Fibroblast of pulmonary artery (primary cell): ENCODE measurements at places on chromosomes 3 and 15.

DNA sequence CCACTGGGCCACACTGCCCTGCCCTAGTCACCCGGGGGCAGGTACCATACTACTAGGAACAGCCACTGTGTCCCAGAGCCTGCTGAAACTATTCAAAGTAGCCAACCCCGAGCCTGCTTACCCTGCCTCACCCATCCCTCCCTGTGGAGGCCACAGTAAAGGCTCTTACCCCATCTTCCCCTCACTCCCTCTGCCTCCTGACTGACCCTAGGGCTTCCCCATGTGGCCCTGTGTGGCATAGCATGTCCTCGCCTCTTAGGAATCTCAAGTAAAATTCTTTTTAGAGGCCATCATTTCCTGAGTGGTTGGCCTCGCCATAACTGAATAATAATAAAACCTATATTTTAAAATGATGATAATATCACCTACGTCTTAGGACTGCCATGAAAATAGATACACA, 112.2 kb upstream of the SLC6A11 start:
- DNase-seq: peak; percentile 16

DNA sequence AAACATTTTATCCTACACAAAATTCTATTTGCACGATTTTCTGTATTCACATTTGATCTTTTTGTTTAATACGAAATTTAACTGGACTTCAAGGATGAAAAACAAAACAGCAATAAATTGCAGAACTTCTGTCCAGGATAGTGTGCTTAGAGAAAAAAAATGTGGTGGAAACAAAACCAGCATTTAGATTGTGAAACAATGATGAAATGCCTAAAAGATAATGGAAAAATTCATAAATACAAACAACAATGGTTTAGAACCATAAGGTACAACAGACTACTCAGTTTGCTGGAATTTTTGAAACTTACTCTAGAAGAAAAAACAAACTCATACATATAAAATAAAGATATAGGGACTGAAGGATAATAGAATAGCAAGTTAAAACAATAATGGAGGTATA, 234.0 kb downstream of the BCHE start:
- no peak for DNase-seq

GRCh38 chr3:9340472-9340902, 22.4 kb upstream of the THUMPD3 start:
- peak; percentile 49 for DNase-seq

DNA sequence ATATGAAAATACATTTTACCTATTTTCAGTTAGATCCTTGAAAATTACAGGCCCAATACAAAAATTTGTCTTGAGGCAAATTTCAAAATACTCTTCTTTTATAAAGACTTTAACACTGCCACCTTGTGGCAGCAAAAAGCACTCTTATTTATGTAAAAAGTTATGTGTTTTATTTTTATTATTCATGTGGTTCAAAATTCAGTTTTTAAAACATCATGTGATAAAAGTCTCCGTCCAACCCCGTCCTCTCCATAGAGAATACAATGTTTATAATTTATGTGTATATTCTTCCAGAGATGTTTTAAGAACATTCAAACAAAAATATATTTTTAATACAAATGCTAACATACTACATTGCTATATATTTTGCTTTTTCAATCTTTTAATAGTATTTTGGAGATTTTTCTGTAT, 36.9 kb upstream of the TRIM59 start:
- DNase-seq: peak; percentile 69

- DNase-seq: peak; percentile 85
Measured at GRCh38 chr3:78255403-78255802, 1215.5 kb downstream of the ROBO2 start.

- DNase-seq: no peak
Measured at GRCh38 chr15:101171954-101172353, 79.9 kb downstream of the CHSY1 start.

- DNase-seq: no peak
Measured at GRCh38 chr3:57500506-57500905, 43.6 kb downstream of the DNAH12 start.

GRCh38 chr3:112247900-112248299, 46.1 kb downstream of the SLC9C1 start:
- DNase-seq: no peak

DNA sequence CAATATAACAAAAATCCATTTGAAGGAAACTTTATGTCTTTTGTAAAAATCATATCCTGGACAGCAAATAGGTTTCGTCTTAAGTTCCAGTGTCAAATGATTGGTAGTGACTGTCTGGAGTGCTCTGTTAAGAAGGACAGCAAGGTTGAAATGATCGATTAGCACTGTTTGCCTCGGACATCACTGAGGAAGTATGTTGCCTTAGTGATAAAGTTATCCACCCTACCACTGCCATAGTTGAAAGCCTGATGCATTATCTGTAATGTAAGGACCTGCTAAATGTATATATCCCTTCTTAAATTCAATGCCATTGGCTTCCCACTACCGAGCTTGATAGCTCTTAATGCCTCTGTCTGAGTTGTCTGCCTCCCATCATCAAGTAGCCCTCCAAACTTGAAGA, 70.0 kb downstream of the CFAP20DC start:
- no peak for DNase-seq

DNA sequence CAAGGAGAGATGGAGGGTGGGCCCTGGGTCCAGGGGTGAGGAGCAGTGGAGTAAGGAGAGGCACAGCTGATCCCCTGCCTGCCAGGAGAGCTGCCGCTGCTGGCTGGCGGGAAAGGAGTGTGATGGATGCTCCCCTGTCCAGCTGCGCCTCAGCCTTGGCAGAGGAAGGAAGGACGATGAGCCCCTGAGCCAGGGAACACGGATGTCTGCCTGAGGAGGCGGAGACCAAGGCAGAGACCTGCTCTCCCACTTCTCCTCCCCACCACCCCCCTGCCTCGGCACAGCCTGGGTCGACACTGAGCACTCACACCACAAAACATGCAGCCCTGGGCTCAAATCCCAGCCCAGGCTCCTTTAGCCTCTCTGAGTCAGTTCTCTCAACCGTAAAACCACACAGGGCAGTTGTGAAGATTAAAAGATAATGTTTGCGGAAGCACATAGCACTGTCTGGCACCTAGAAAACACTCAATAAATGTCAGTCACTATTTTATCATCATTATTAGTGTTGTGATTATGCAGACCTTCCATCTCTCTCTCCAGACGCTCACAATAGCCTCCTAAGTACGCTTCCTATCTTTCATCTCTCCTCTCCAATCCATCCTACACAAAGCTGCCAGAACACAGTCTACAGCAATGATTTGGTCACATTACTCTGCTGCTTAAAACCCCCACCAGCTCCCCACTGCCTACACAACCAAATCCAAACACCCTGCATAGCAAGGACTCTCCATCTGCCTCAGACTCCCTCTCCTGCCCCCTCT, 52.2 kb downstream of the SEMA5B start:
- peak; percentile 16 for DNase-seq

- DNase-seq: no peak
Measured at GRCh38 chr3:120280566-120280965, 4.5 kb downstream of the GPR156 start.

- peak; percentile 80 for DNase-seq
Measured at GRCh38 chr3:172315401-172316091, 132.7 kb downstream of the GHSR start.

DNA sequence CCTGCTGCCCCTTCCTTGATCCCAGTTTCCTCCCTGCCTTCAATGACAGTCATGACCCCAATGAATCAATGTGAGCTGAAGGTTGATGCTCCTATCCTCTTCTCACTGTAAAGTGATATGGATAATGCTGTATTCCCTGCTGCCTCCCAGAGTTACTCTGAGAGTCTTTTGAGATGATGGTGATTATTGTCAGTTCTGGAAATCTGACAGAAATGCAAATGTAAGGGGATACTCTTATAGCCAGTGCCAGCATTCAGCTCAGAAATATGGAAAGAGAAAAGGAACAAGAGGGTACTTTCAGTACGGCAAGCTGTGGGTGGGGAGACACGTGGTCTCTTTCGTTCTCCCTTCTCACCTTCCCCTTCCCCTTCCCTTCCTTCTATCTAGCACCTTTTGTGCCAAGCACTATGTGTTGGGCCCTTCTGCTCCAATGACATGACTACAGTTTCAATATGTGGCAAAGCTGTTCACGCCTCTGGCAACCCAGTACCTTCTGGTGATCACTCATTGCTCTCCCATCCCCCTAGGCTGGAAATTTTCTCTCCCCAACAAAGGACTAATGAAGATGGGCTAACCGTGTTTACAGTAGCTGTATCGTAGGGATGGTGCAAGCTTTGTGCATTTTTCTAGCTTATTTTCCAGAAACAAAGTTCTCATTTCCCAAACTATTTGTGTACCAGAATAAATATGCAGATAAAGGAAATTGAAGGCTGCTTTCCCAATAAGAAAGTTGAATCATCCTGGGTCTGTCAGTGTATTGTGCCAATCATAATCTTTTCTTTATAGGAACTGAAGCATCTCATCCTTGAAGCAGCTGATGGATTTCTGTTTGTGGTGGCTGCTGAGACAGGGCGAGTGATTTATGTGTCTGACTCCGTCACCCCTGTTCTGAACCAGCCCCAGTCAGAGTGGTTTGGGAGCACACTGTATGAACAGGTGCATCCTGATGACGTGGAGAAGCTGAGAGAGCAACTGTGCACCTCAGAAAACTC, 70.3 kb downstream of the ARNT2 start:
- DNase-seq: no peak

- DNase-seq: no peak
Measured at GRCh38 chr3:178546079-178546478, 9.8 kb downstream of the KCNMB2 start.

- no peak for DNase-seq
Measured at GRCh38 chr3:182567700-182568099, 225.6 kb upstream of the ATP11B start.

GRCh38 chr15:27017168-27017809, 46.3 kb downstream of the GABRG3 start:
- DNase-seq: peak; percentile 66

DNA sequence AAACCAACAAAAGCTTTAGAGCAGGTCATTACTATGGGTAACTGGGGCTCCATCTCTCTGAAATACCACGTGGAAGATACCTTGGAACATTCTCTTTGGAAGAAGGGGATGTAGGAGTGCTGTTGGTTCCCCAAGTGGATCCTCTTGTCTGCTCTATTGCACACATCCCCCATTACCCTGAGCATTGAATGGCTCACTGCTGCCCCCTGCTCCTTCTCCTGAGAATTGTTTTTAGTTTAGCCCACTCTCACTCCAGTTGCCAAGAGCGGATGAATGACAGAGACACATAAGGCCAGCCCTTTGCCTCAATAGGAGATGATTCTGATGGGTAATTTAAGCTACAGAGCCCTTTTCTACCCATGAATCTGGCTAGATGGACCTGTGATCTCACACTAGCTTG, 135.6 kb upstream of the SUCLG2 start:
- peak; percentile 61 for DNase-seq

DNA sequence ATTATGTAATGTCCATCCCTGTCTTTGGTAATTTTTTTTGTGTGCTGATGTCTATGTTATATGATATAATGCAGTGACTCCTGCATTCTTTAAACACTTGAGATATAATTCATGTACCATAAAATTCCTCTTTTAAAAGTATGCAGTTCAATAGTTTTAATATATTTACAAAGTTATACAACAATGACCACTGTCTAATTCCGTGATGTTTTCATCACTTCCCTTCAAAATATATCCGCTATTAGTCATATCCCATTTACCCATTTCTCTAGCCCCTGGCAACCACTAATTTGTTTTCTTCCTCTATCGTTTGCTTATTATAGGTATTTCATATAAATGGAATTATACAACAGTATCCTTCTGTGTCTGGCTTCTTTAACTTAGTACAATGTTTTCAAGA, 64.9 kb upstream of the SUCLG2 start:
- DNase-seq: peak; percentile 26

DNA sequence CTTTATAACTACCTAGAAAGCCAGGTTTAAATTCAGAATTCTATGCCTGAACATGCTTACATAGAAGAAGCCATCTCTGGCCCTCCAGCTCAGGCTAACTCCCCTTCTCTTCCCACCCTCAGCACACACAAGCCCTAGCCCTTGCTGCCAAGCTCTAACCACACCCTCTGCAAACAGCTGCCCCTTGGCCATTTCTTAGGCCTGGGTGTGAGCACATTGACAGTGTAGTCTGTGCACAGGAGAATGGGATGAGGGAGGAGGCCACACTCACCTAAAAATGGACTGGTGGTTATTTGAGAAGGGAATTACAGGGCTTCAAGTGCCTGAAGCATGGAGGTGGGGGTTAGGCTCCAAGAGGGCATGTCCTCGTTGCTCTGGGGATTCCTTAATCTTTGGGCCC, 42.3 kb upstream of the SLC25A36 start:
- DNase-seq: no peak

- peak; percentile 21 for DNase-seq
Measured at GRCh38 chr3:196398782-196399181, 33.4 kb downstream of the UBXN7 start.

GRCh38 chr15:34889476-34889875, 80.1 kb downstream of the AQR start:
- DNase-seq: peak; percentile 14

DNA sequence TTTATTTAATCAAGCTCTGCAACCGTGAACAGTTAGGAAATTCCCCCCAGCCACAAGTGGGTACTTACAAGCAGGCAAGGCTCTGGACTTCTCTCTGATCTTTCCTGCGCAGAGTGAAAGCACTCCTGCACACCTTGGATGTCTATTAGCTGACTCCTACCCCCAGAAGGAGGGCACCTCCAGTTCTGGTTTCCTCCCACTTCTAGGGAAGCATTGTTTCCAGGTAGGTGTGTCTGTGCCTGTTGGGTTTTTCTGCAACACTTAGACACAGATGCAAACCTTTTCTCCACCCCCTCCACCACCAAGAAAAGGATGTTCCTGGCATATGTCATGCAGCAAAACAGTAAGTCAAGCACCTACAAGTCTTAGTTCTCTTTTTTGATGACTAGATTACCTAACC, at the start of gene ZBED2:
Gene ZBED2, minus strand, starts transcription at position 115 of the 400 bp plus-strand sequence. CDS start 1,145 bp downstream, outside the sequence.
- no peak for DNase-seq

DNA sequence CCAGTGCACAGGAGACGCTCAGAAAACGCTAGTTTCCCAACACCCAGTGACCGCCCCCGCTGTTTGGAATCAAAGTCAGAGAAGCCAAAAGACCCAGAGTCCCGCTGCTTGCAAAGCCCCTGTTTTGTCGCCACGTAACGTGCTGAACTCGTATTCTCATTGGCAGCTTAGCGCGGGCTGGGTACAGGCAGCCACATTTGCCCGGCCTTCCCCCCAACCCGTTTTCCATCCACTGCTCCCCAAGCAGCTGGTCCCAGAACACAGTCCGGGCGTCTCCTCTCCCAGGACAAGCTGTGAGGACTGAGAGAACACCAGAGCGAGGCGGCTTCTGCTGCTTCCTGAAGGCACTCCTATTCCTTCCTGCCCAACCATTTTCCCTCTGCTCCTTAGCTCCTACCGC, 54.8 kb downstream of the RASGRF1 start:
- no peak for DNase-seq

DNA sequence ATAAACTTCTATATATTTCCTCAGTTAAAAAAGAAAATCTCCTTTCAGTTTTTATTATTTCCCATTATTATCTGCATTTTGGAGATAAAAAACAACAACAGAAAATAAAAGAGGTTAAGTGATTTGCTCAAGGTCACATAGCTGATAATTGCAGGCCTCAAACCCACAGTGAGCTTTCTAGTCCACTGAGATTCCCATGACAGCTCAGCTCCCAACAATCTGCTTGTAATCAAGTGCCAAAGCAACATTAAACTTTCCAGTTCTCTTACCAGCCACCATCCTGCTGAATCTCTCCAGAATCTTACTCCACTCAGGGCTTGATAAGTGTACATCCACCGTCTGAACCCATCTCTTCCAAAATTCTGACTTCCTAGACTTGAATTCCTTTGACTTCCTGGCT, 318.2 kb upstream of the SEMA6D start:
- no peak for DNase-seq
